ENCODE measurements at places on chromosomes 2 and 18.

GRCh38 chr2:35347561-35347960 is 1008.0 kb upstream of the CRIM1 start:
- DNase-seq: no peak

GRCh38 chr2:15554525-15555218 is 6.5 kb downstream of the NBAS start:
- no peak for DNase-seq

- DNase-seq: no peak
These were observed 31.4 kb downstream of the RAB31 start for GRCh38 chr18:9739516-9739915.

GRCh38 chr2:96962567-96963203 is 23.7 kb downstream of the FAM178B start:
- DNase-seq: peak; percentile 53

Data from stimulated activated naive CD4-positive, alpha-beta T cell treated with Interleukin-2 at 50 U/mL for 16 hours (primary cell).